Memory B cell (primary cell): ENCODE measurements at places on chromosomes 5 and 9.

DNA sequence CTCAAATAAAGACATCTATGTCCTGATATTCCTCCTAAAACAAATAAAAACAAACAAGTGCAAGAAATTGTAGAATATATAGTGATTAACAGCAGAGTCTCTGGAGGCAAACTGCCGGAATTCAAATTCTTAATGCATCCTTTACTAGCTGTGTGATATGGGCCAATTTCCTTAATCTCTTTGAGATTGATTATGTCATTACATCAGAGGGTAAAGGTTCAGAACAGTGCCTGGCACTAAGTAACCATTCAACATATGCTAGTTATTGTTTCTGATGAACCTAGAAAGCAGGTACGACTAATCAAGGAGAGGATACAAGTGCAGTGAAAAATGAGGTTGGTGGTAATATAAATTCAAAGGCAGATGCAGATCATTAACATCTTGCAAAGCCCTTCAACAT is 81.1 kb upstream of the ADAMTS19 start:
- DNase-seq: no peak

- no peak for DNase-seq
Measured at GRCh38 chr9:87089929-87090328, 142.6 kb upstream of the GAS1 start.

GRCh38 chr5:22590677-22591268 is 262.4 kb downstream of the CDH12 start:
- no peak for DNase-seq

DNA sequence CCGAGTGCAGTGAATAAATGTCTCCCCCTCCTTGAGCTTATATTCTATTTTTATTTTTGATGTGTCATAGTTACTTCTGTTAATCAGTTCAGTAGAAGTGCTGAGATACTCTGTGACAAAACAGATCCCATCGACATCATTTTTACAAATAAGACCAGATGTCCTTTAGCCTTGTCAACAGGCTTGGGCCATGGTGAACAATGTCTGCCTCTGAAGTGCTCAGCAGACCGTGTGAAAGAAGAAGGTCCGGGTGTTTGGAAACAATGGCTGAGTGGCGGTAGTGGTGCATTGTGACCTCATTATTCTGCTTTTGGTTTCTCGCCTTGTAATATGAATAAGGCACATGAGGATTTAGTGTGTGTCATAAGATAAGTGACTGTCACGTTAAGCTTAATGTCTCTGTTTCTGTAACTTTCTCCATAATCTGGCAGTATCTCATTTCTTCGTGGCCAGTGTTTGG is 71.2 kb downstream of the SYK start:
- DNase-seq: no peak

DNA sequence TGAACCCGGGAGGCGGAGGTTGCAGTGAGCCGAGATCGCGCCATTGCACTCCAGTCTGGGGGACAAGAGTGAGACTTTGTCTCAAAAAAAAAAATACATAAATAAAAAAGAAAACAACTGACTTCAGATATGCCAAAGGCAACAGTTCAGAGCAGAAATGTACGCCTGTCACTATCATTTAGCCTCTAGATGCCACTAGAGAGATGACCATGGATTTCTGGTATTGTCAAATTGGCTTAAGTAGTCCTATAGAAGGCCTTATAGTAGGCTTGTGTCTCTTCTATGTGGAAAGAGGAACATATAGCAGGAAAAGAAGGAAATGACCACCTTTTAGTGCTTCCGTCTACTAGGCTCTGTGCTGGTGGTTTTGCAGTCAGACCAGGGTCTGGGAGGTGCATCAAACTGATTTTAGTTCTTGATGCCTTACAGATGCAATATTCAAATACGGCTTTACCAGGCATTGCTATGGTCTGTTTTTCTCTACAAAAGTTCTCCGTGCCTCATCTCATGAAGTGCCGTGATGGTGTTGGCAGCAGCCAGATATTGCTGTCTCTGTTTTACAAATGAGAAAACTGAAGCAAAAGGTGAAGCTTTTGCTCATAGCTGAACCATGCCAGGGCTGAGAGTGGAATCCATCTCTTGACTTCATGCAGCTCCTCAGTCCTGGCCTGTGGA is 17.2 kb downstream of the AGXT2 start:
- no peak for DNase-seq

GRCh38 chr5:91170266-91170665 is 212.9 kb downstream of the ARRDC3 start:
- DNase-seq: no peak

DNA sequence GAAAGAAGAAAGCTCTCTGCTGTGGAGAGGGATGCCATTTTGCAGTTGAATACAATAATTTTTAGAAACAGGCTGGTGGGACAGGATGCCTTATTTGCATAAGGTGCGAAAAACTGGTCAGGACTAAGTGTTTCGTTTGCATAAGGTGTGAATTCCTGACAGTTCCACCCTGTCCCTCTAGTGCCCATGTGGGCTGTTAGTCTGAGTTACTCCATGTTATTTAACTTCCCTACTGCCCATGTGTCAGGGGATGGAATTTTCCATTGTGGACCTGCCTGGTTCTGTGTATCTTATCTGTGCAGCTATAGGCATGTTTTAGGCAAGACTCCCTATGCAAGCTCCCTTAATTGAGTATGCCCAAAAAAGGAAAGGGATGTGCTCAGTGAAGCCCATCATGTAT is 35.3 kb upstream of the NFIL3 start:
- no peak for DNase-seq

DNA sequence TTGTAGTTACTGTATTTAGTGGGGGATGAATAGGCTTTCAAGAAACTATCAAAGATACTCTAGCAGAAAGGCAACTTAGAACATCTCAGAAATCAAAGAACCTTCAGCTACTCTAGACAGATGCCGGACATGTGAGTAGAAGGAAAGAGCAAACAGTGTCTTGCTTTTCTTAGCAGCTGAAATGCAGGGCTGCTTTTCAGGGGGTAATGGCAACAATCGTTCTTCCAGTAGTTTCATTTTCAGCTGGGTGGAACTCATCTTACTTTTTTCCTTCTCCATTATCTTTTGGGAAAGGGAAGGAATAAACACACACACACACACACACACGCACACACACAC is 281.6 kb downstream of the CRB2 start:
- DNase-seq: no peak

DNA sequence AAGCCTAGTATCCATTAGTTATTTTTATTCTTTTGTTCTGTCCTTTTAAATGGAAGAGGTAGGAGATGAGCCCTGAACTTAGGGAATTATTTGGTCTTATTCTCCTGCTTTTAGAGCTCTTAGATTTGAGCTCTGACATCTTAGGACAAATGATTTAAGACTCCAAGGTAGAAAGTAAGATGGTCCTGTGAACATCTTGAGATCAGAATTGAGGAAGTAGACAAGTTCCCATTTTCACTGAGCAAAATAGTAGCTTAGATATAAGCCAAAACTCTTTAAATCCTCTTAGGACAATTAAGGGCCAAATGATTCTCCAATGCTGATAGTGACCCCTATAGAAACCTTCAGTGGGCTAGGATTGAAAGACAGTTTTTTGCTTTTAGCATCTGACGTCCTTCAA is 53.0 kb upstream of the RUSC2 start:
- DNase-seq: no peak

GRCh38 chr5:100643473-100643872 is 108.3 kb downstream of the FAM174A start:
- DNase-seq: no peak

GRCh38 chr5:66144834-66145390 is 812 bp downstream of the SREK1 start:
- no peak for DNase-seq

DNA sequence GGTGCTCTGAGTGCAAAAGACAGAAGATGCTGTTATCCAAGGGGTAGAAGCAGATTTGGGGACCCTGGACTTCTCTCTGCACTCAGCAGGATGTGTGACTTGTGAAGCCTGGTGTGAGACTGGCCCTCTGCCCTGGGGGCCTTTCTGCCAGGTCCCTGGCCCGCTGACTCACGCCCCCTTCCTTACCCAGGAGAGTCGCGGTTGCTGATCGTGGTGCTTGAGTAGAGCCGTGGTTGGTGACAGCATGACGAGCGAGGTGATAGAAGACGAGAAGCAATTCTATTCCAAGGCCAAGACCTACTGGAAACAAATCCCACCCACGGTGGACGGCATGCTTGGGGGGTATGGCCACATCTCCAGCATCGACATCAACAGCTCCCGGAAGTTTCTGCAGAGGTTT is 6.5 kb downstream of the NTMT1 start:
- DNase-seq: no peak

GRCh38 chr9:116549061-116549664 is 137.9 kb upstream of the TRIM32 start:
- no peak for DNase-seq

- no peak for DNase-seq
Measured at GRCh38 chr5:66074901-66075300, 69.2 kb upstream of the SREK1 start.

DNA sequence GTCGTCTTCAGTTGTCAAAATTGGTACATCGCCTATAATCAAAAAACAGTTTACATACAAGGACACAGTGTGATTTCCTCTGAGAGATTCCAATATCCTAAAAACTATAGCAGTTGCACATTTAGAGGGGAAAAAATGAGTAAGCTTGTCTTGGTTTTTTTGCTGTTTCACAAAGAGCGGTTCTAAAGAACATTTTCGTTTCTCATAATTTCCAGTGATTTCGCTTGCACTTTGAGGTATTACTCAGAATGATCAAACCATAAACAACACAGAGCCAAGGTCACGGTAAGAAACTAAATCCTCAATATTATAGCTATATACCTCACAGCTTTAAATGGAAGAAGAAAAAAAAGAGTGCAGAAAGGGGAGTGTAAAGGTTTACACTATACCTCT is 861 bp downstream of the MTX3 start:
- peak; percentile 1 for DNase-seq

- DNase-seq: no peak
Measured at GRCh38 chr5:149030838-149031397, 31.9 kb downstream of the SH3TC2 start.

GRCh38 chr5:145586661-145587307 is 248.4 kb downstream of the PRELID2 start:
- no peak for DNase-seq

DNA sequence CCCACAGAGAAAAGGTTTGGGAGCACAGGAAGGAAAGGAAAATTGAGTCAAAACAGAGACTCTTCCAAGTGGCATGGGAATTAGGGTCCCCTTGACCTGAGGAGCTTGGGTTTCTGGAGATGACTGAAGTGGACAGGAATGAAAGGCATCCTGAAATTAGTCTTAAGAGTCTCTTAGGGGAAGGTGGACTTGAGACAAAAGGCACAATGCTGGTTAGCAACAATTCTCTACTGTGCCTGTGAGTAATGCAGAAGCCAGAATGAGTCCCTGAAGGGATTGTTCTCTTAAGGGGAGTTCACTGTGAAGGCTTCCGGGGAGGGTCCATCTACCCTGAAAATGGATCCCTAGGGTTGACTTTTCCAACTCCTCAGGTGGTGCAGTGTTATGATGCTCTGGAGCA is 58.4 kb upstream of the FOXE1 start:
- no peak for DNase-seq

- no peak for DNase-seq
Measured at GRCh38 chr5:9455826-9456434, 89.9 kb downstream of the SEMA5A start.

DNA sequence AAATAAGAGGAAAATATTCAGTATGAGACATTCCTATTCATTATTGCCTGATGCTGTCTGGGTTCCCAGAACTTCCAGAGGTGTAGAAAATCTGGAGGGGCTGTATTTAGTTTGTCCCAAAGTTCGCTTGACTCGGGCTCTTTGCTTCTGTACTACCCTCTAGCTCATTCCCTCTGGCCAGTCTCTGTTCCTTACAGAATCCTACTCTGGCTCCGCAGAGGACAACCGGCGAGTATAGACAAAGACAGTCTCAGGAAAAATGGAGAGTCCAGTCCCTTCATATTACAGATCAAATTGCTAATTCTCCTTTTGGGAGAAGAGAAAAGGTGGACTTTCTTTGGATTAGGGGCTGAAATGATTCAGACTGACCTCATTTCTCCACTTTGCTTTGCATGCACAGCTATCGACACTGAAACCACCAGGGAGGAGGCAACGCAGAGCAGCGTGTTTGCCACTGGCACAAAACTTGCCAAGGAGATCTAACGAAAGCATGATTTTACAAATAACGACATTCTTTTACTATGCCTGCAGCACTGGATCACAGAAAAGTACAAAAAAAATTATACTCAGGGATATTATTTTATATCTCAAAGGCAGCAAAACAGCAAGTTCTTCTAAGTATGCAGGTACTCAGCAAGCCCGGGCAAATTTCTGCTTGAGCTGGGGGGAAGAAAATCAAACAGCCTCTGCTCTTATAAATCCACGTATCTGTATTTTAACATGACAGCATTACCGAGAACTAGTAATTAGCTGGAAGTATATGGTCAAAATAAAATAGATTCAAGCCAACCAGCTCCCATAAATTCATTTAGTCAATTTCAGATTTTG is 279.7 kb downstream of the NPR3 start:
- no peak for DNase-seq

- no peak for DNase-seq
Measured at GRCh38 chr5:149939546-149939945, 5.0 kb downstream of the PDE6A start.

GRCh38 chr9:137112564-137113384 is 1.8 kb downstream of the DPP7 start:
- DNase-seq: no peak

DNA sequence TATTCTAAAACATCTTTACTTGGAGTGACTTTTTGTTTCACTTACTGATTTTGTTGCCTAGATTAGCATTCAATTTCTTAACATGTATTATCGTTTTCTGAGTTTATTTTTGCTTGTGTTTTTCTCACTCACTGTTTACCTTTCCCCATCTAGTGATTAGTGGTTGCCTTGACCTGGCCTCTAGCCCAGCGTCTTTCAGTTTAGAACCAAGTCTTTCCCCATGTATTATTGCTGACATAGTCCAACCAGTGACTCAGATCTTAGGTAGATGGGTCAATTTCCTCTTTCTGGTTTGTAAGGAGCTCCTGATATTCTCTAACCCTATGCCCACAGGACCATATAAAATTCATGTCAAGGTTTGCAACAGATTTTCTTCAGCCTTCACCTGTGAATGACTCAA is 135.5 kb downstream of the PRR16 start:
- DNase-seq: no peak

DNA sequence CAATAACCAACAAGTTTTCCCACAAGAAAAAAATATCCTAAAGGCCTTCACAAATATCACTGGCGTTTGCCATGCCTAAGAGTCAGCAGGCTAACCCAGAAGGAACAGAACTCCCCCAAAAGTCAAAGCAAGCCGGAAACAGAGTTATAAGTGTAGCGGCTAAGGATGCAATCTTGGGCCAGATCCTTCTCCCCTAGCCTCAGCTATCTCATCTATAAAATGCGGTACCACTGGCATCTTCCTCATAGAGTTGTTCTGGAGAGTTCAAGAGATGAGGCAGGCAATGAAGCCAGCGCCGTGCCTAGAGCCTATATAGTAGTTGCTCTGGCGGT is 632 bp downstream of the DPM2 start:
- no peak for DNase-seq

DNA sequence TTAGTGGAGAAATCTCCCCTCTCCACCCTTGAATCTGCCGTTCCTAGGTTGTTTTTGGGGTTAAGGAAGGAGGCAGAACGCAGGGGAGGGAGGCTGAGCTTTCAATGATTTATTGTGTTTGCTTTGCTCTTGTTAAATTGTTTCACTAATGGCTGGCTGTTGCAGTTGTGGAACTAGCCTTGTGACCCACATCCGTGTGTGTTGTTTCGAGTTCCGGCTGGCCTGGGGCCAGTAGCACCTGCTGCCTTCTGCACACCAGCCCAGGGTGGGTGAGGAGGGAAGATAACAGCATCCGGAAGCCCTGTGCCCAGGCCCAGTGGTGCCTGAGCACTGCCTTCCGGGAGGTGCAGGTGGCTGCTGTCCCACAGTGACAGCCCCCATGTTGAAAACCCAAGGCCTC is 3.6 kb downstream of the ERGIC1 start:
- DNase-seq: peak; percentile 57
